Substantia nigra (tissue), 51 donors: ENCODE measurements at places on chromosomes 6 and 20.

- DNase-seq: no peak
These were observed 212.9 kb downstream of the QKI start for GRCh38 chr6:163627274-163628062.

- no peak for DNase-seq
These were observed 22.3 kb upstream of the IER3 start for GRCh38 chr6:30766461-30767157.

DNA sequence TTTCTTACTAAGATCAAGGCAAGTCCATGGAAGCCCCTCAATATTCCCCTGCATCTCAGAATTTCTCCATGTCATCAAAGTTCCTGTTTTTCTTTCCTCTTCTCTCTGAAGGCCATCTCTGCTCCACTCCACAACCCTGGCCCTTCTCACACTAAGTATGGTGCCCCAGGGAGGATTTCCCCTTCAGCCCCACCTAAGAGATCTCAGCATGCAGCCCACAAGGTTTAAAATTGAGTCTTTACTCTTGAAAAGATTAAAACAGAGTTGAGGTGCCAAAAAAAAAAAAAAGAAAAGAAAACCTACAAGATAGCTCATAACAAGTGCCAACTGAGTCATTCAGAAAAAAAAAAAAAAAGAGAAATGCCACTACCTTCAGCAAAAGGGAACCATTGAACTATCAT, 36.5 kb upstream of the TNFAIP3 start:
- no peak for DNase-seq

DNA sequence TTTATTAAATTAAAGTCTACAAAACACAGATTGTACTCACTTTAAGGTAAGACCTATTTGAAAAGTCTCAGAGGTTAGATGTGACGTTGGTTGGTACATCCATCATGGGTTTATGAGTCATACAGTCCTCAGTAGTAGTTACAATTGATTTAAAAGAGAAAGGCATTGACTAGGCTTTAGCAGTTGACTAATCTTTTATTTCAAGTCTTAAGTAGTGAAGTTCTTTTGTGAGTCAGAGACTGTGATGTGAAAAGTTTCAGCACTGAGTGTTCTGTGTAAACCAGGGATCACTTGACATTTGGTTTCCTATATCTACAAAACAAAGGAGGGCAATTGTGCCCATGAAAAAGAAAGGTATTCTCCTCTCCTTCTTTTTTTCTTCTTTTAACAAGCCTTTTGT, 221.3 kb downstream of the GRIK2 start:
- DNase-seq: no peak

DNA sequence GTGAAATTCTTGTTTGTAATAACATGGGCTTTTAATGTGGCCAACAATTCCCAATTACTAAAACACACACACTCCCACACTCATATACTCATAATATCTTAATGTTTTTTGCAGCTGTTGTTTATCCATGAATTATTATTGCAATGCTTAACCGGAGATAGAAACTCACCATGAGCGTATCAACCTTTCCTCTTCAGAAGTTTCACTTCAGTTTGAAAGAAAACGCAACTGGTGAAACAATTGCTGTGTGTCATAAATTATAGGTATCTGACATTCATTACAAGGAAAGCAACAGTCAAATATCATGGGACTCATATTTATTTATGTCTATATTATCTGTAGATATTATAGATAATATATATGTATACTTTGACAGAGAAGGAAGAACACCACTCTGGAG, 104.1 kb downstream of the HDGFL1 start:
- no peak for DNase-seq

DNA sequence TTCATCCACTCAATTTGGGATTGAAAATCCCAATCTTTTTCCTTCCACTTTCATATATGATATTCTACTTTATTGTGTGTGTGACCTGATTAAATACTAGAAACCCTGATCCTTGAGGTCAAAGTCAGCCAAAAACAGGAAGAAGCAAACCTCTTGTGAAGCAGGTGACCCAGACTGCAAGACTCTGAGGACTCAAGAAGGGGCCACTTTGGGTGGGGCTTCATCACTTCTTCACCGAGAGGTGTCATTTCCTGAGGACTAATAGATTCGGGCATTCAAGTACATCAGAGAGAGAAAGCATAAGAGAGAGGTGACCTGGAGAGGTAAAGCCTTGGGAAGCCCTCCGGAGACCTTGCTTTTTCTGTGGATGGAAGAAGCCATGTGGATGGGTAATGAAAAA, 129.0 kb downstream of the CFAP61 start:
- no peak for DNase-seq

- DNase-seq: no peak
These were observed 1.3 kb upstream of the REPS1 start for GRCh38 chr6:138989098-138989983.

GRCh38 chr6:53347921-53348370, 804 bp downstream of the ELOVL5 start:
- peak; percentile 64 for DNase-seq

- peak; percentile 29 for DNase-seq
These were observed 26.5 kb downstream of the BCKDHB start for GRCh38 chr6:80133020-80133419.

DNA sequence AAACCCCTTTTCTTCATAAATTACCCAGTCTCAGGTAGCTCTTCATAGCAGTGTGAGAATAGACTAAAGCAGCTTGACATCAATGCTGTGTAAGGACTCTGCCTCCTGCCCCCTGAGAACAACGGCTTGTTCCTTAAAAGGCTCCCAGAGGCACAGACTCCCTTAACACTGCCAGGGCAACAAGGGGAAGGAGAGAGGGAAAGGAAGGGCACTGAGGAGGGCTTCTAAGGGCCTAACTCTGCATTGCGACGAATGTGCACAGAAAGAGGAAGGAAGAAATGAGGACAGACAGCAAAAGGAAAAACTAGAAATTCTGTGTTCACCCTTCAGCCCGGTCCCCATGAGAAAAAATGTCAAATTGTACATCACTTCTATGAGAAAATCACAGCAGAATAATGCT, 74.0 kb downstream of the AGPAT4 start:
- DNase-seq: no peak

DNA sequence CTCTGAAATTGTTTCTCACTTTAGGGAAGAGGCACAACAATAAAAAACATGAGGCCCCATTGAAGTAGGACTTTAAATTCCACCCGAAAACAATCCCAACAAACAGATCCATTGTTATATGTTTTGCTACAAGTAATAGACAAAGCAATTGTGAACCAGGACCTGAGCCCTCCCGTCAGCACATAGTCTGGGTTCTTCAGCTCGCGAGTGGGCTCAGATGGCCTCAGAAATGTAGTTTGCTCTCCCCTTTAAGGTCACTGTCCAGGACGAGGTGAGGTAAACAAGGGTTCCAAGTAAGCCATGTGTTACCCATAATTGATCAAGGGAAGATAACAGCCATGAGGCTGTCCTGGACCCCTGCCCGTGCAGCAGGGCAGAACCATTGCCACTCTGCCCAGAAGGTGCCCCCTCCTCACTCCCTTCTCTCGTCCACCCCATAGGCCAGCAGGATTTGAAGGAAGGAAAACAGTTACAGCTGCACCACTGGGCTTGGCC, 160.1 kb upstream of the QKI start:
- DNase-seq: peak; percentile 76

GRCh38 chr20:61445741-61446140, 193.7 kb downstream of the CDH4 start:
- no peak for DNase-seq

DNA sequence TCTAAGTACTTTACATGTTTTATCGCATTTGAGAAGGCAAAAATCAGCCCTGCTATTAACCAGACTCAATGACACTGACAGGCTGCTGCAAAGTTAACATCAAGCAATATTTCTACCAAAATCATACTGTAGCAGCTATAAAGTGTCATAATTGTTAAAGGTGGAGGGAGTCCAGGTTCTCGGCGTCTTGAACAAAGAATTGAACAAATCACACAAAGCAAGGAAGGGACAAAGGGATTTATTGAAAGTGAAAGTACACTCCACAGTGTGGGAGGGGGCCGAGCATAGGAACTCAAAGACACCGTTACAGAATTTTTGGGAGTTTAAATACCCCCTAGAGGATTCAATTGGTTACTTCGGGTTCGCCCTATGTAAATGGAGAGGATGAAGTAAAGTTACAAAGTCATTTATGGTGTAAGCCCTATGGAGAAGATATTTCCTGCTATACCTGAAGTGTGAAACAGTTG, 12.9 kb upstream of the ZNF391 start:
- DNase-seq: no peak

DNA sequence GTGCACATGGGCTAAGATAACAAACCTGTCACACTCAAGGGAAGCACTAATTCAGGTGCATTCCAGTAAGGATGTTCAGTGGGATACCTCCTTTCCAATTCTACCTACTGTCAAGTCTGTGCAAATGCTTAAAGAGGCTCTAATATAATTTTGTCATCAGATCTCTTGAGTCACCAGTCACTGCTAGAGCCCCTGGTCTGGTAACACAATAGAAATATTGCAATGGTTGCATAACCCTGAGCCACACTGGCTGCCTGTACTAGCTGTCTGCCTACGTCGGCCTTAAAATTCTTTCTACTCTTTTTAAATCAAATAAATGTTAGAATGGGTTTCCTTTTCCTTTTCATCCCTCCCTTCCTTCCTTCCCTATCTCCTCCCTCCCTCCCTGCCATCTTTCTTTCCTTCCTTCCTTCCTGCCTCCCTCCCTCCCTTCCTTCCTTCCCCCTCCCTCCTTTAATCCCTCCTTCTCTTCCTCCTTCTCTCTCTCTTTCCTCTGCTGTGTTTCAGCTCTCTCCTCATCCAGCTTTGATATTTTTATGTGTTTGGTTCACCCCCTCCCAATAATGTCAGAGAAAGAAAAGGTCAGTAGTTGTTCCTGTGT, 28.1 kb upstream of the OLIG3 start:
- no peak for DNase-seq

DNA sequence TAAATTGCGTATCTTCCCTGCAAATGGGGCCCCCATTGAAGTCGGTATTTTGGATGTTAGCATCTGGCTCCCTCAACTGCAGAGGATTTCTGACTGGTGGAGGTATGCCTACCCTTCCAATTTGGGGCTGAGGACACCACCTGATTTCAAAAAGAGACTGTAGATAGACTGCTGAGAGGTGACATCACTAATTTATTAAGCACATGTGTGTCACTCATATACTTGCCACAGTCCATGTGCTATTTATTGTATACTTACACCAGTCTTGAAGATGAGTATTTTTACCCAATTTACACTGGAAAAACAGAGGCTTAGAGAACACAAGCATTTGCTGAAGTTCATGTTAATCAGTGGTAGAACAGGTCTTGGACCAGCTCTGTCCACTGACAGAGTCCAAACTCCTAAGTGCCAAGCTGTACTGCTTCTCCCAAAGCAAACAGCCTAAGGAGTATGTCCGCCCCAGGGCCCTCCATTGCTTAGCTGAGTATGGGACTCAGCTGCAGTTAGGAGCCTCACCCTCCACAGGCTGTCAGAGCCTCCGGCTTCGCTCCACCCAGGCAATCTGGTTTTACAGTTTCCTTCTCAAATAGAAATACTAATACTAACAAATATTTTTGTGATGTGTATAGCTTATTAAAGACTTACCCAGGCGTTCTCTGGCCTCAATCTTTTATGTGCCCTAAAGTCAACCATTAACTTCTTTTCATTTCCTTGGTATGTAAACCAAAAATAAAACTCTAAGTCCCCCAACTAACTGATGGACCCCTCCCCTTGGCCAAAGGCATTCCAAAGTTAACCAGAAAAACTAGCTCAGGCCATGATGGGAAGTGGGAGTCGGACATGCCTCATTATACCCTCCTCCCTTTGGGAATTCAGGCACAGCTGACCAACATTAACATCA, 17.5 kb downstream of the RIN2 start:
- no peak for DNase-seq

GRCh38 chr6:166588691-166589336, 2.3 kb upstream of the RAMACL start:
- DNase-seq: no peak

GRCh38 chr6:36139431-36139830, 9.1 kb downstream of the MAPK13 start:
- no peak for DNase-seq

GRCh38 chr6:13359287-13359686, 30.9 kb upstream of the TBC1D7 start:
- no peak for DNase-seq

- peak; percentile 35 for DNase-seq
These were observed 3.5 kb downstream of the SOBP start for GRCh38 chr6:107493158-107494057.

- DNase-seq: peak; percentile 23
These were observed 2.2 kb upstream of the BFSP1 start for GRCh38 chr20:17533396-17533795.

GRCh38 chr6:139699911-139700310, 325.5 kb upstream of the CITED2 start:
- no peak for DNase-seq

- DNase-seq: no peak
These were observed 56.0 kb downstream of the NOL4L start for GRCh38 chr20:32528905-32529670.

- DNase-seq: no peak
These were observed 92.9 kb downstream of the VEGFA start for GRCh38 chr6:43862925-43863324.

DNA sequence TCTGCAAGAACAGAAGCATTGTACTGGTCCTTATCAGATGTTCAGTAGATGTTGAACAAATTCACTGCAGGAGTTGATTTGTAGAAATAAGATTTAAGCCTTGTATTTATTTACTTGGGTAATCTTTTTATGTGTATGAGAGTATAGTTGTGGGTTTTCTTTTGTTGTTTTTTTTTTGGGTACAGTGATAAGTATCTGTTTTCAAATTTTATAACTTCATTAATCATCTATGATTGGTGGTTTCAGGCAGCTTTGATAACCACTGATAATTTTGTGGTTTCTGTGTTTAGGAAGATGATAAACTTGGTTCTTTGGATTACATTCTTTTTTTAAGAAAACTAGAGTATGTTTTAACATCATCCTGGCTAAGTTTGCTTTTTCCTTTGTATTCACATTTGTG, 2.8 kb downstream of the AFDN start:
- no peak for DNase-seq

- DNase-seq: no peak
These were observed 1.2 kb upstream of the EIF6 start for GRCh38 chr20:35285806-35286076.

DNA sequence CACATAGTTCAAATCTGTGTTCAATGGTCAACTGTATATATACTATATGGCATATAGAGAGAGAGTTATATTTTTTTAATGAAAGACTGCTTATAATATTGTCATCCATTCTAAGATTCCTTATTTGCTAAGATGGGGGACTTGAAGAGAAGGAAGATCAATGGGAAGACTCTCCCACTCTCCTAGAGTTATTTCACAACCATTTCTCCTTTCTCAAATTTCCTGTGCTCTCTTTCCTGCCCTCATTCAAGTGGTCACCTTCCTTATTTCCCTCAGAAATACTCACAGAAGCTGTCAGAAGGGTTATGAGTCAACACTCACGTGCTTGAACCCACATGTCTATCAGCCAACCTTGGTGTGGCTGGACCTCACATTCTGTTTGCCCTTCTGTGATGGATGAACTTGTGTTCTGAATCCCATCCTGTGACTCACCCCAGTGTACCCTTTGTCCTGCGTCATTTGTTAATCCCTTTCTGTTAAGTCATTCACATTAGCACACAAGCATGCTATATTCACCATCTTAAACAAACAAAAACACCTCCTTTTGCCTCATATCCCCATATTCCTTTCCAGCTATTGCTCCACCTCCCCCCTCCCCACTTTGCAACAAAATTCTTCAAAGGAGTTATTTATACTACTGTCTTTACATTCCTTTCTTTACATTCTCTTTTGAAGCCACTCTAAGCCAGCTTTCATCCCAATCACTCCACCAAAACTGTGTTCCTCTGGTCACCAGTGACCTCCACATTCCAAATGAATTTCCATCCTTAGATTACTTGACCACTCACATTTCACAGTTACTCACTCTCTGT, 279.3 kb upstream of the TCF21 start:
- no peak for DNase-seq
